ENCODE measurements at places on chromosomes 12 and 14.

DNA sequence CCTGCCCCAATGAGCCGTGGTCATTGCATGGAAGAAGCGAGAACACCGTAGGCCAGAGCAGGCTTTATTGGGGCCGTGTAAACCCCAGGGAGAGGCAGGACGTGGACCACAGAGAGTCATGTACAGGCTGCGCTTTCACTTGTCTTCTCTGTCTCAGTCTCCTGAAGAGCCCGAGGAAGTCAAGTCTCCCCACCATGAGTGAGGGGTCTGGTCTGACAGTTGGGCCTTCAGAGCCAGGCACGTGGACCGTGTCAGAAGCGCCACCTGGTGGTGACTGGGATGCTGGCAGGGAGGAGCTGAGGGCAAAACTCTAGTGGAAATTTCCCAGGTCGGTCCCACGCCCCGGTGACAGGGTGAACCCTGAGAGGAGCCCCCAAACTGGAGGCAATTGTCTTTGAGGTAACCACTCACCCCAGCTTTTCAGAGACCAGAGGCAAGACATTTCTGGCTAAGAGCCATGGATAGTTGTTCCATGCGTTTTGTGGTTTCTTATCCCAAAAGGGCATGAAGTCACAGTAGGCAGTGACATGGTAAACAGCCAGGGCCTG is 17.4 kb downstream of the RPS6KL1 start:
- DNase-seq = no peak

- no peak for DNase-seq
Observed at GRCh38 chr14:63030113-63030512, 15.1 kb downstream of the KCNH5 start.

DNA sequence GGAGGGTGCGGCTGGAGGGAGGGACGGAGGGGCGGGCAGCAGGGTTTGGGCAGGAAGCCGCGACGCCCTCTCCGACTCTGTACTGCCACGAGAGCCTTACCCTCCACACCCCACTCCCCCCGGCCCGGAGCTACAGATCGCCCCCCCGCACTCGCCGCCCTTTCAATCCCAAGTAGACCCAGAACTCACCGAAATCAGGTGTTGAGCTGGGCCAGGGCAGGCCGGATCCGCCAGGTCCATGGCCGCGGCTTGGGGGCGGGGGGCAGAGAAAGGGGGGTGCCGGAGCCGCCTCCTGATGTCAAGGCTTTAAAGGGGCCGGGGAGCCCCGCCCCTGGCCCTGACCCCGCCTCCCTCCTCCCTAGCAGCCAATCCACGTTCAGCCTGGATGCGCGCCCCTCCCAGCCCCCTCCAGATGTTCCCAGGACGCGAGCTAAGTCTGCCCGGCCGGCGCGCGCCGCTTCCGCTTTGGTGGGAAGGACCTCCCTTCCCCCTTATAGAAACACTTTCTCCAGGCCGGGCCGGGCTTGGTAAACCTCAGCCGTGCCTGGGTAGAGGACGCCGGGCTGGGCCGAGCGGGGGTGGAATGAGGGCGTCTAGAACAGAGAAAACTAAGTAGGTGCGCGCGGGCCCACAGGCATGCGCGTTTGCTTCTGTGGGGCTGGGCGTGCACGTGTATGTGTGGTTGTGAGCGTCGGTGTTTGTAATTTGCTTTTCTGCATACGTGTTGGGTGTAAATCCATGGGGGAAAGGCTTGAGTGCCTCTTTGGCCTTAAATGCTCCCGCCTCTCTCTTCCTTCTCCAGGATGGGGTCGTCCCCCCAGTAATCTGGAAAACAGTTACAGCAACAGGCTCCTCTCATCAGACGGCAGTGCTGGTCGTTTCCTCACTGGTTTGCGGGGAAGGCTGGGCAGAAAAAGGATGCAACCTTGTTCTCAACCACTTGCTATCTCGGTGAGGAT is at the start of gene NCKAP5L:
Gene NCKAP5L, minus strand, starts transcription at position 281 of the 959 bp plus-strand sequence. CDS start 24,369 bp downstream, outside the sequence.
- peak; percentile 90 for DNase-seq

DNA sequence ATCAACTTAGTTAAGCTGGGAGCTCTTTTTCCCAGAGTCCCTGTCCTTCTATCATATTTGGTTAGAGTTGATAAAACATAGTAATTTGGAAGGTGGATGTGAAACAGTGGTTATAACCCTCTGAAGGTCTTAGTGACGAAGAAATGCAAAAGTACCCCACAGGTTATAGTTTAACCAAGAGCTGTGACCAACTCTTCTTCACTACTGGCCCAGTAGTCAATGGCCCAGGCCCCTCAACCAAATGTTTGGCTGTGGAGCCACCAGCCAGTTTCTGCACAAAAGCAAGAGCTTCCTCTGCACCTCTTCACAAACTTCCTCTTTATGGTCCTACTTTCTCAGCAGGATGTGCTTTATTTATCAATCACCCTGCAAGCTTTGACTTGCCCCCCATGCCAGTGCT is 132.6 kb downstream of the BMP4 start:
- DNase-seq = no peak

DNA sequence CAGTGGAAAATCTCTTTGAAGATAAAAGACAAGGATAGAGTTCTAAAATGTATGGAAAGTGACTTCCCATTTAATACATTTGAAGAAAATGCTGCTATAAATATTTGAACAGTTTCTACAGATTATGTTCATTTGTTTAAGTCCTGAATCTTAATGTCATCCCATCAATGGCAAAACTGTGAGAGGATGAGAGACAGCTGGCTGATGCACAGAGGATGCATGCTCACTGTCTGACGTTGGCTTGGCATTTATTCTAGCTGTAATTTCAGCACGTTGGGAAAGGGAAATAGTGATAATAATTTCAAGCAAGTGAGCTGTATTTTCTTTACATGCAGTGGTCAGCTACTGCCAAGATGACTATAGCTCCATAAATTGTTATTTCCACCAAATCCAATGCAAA is 40.5 kb downstream of the PPFIA2 start:
- no peak for DNase-seq

GRCh38 chr12:71684081-71684480 is 1.8 kb upstream of the TMEM19 start:
- DNase-seq = no peak

DNA sequence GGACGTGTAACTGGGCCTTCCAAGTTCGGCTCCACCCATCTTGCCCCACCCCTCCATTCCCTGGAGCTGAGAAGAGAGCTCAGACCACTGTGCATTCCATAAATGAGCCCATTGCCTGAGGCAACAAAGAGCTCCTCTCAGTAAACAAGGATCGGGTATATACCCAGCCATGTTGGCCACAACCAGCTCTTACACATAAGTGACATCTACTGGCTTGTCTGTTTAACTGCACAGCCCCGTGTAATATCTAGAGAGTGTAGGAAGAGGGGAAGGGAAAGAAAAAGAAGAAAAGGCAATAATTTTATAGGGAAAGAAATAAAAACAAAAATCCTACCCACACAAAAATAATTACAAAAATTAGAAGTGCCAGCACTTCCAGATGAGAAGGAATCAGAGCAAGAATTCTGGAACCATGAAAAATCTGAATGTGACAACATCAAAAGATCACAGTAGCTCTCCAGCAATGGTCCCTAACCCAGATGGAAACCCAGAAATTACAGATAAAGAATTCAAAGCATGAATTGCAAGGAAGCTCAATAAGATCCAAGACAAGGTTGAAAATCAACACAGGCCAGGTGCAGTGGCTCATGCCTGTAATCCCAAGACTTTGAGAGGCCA is 308.1 kb downstream of the RPAP3 start:
- peak; percentile 52 for DNase-seq

- DNase-seq = no peak
Observed at GRCh38 chr12:13218641-13219040, 22.1 kb downstream of the EMP1 start.

GRCh38 chr14:33792009-33792719 is 158.7 kb downstream of the EGLN3 start:
- no peak for DNase-seq

- no peak for DNase-seq
Observed at GRCh38 chr12:111868676-111869588, 26.9 kb downstream of the MAPKAPK5 start.

- DNase-seq = no peak
Observed at GRCh38 chr14:88421286-88421685, 35.8 kb downstream of the SPATA7 start.

GRCh38 chr12:89309440-89309802 is 42.9 kb downstream of the DUSP6 start:
- no peak for DNase-seq

DNA sequence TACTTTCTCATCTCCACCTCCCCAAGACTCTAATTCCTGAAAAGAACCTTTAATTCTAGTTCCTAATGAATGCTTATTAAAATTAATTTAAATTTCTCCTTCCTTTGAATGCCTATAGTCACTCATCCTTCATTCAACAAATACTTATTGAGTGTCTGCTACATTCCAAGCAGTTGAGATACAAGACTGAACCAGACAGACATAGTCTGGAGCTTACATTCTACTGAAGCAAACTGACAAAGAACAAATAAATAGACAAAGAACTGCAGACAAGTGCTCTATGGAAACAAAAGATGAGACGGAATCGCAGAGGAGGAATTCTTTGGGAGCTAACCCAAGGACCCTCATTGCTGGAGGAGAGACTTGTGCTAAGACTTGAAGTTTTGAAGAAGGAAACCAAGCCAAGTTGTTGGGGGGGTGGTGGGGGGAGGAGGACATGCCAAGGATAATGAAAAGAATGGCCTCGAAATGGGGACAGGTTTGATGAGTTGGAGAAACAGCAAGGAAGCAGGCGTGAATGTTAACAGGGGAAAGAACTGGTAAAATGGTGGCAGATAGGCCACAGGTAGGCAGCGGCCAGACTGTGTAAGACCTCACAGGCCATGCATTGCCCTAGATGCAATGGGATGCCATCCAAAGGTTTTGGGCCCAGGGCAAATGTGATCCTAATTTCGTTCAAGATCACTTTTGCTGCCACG is 9.7 kb upstream of the TDG start:
- DNase-seq = no peak

DNA sequence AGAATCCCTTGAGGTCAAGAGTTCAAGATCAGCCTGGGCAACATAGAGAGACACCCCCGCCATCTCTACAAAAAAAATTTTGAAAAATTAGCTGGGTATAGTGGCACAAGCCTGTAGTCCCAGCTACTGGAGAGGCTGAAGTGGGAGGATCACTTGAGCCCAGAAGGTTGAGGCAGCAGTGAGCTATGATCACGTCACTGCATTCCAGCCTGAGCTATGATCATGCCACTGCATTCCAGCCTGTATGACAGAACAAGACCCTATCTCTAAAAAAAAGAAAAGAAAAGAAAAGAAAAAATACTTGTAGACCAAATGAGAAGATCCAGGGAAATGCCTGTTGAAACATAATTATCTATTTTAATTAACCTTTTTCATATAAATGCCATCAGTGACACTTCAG is 93.8 kb upstream of the MDM1 start:
- DNase-seq = no peak

DNA sequence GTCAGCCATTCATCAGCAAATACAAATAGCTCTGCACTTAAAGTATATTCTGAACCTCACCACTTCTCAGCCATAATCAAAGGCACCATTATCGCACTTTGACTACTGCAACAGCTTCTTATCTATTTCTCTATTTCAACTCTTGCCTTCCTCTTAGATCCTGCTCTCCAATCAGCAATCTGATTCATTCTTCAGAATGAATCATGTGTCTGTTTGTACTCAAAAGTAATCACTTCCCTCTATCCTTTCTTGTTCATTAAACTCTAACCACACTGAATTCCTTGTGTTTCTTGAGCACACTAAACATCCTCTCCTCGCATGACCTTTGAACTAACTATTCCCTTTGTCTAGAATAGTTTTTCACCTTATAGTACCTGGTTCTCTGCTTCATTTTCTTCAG is 12.8 kb upstream of the OR4E1 start:
- no peak for DNase-seq

DNA sequence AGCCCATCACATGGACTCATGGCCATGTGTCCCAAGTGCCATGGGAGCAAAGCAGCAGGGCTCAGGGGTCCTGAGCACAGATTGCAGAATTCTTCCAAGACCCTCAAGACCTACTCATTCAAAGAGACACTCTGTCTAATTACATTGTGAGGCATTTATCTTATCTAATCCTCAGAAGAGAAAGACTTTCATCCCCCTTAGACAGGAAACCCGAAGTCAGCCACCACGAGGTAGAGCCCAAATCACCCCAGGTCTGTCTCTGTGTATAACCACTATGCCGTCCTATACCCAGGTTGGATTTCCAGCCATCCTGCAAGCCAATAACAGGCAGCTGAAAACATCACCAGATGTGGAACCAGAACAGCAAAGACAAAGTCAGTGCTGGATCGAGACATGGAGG is 8.9 kb upstream of the BCL11B start:
- DNase-seq = no peak

DNA sequence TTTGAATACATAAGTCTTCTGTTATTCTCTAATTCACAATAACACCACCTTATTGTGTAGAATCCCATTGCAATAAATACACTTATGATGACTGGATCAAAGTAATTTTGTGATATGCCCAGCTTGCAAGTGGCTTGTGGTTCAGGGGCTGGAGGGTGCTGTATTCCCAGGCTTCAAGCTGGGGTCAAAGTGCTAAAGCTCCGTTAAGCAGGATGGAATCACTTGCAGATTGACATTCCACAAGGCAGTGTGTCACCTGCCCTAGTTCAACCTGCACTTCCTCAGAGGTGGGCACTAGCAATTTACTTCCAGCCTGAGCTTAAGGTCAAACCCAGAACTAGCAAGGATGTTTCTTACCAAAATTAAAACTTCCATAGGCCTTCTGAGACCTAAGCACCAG is 166.6 kb downstream of the SSPN start:
- no peak for DNase-seq

- DNase-seq = no peak
Observed at GRCh38 chr12:9674226-9674590, 4.7 kb downstream of the CLEC2D start.

DNA sequence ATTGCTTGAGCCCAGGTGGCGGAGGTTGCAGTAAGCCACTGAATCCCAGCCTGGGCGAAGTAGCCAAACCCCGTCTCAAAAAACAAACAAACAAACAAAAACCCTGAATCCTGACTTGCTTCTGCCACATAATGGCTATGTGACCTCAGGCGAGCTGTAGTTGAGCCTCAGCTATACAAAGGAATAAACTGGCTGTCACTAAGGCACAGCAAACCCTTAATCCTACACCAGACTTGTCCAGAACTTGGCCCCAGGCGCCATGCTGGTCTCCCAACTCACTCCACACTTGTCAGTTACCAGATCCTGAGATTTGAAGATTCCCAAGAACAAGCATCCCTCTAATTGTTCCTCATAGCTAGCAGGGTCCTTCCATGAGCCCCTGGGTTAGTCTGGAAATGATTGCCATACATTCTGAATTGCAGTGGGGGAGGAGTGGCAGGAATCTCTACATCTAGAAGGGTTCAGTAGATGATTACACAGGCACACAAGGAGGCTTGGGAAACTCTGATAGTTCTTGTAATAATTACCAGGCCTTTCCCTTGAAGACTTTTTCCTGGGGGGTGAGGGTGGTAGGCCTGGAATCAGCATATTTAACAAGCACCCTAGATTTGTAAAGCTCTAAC is 9.9 kb downstream of the MAP3K12 start:
- no peak for DNase-seq
